ENCODE measurements at places on chromosomes 1 and 21. TPM values are rescaled to one million over a fixed set of nuclear protein-coding genes. Genes with fewer than 3 reads are reported as not detected.

DNA sequence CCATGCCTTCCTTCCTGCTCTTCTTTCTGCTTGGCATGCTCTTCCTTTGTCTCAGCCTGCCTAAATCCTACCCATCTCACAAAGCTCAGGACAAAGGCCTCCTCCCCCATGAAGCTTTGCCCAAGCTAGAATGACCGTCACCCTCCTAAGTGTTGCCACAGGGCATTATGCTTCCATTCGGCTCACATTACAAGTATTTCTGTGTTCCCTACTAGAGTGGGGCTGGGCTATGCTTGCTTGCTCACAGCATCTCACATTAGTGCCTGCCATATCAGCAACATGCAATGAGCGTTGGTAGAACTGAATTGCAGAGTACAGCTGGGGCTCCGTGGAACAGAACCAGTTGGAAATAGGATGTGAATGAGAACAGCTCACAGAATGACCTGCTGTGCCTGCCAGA is 82.8 kb downstream of the CD58 start:
- no peak for DNase-seq

DNA sequence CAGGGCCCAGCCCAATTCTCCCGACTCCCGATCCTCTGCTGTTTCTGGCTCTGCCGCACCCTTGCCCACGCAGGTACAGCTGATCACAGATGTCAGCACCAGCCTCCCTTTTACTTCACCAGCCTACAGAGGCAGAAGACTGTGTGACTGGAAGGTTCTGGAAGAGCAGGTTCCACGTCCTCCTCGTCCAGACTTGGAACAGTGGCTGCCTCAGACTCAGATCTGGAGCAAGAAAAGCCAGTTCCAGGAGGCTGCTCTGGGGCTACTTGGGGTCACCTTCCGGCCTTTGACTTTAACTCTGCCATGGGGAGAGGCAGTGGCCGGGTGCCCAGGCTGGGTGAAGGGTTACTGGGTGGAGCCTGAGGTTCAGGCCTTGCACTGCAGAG is 16.1 kb upstream of the KLHDC7A start:
- no peak for DNase-seq

DNA sequence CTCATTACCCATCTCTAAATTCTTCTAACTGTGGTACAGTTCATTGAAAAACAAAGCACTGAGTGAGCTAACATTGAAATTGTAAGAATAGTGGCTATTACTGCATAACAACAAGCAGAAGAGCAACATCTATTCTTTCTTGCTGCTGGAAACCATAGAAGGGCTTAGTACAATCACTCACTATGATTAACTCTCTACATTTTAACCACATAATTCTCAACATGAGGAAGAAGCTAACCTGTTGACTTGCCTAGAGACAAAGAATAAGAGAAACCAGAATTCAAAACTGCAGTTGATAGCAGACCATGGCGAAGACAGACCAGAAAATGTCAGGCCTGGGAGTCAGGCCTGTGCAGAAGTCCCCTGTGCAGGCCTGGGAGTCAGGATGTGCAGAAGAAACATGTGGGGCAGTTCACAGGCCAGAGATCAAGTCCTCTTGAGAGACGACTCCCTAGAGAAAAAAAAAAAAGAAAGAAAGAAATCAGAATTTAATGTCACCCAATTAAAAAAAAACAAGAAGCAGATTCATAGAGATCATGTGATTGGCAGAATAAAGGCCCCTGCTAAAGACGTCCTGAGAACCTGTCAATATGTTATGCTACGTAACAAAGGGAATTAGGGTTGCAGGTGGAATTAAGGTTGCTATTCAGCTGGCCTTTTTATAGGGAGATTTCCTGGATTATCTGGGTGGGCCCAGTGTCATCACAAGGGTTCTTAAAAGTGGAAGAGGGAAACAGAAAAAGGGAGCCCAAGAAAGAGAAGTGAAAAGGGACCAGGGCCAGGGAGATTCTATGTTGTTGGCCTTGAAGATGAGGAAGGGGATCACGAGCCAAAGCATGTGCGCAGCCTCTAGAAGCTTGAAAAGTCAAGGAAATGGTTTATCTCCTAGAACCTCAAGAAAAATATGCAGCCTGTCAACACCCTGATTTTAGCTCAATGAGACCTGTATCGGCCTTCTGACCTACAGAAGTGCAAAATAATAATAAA is 94.9 kb downstream of the MRPL39 start:
- DNase-seq: no peak

DNA sequence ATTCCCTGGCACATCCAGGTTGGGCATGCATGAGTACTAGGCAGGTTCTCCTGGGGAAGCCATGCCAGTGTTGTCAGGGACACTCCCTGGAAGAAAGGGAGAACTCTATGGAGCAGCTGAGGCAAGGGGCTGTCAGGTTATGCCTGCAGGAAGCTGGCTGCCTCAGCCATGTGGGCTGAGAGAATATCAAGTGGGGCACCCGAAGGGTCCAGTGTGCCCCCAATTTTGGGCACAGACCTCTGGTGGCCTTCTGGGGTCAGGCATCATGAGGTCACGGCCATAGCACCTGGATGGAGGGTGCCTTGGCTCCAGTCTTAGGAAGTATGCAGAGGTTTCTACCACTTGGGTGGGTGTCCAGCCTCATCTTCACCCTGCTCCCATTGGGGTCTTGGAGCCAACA is 2.6 kb downstream of the CSF3R start:
- no peak for DNase-seq

Gene HAO2
- total RNA-seq: not detected
